Femur (tissue), 1 donor: ENCODE measurements at places on chromosomes 2 and 18.

DNA sequence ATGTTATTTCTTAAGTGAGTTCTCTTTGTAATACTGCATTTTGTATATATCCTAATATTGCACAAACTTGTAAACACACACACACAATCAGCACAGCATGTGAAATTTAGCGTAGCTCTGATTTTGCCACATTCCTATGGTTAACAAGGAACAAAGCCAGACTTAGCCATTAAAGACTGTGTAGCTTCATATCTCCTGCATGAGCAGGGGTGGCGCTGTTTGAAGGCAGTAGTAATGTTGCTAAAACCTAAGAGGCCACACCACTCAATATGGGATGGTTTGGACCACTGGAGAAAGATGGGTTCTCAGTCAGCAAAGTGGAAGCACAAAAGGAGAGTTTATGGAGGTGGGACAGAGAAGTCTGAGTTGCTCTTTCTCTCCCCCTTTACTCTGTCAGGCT, 61.1 kb upstream of the RND3 start:
- no peak for DNase-seq

DNA sequence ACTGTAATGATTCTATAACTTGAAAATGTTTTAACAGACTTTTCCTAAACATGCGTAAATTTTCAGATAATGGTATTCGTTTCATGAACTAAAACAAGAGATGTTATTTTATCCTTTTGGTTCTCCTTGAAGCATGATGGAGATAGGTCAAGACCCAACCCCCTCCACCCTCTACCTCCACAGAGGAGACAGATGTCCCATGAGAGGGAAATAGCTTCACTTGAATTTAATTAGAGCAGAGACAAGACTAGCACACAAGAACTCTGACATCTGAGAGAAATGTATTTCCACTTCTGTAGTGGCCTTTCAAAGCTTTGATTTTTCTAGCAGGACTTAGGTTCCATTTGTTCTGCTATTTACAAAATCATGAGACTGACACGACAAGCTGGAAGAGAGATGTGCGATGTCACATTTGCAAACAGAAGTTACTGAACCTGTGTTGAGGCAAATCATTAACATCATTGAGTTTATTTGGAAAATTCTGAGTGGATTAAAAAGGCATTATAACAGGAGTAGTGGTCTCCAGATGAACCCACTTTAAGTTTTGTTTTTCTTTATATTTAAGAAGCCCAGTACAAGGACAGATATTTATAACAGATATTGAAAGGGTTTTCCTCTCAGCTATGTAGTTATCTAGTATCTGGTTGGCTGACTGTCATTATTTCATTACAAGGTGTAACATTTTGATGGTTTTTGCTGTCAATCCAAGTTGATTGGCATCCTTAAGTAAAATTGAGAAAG, 276.2 kb downstream of the ASXL3 start:
- DNase-seq, result no peak

DNA sequence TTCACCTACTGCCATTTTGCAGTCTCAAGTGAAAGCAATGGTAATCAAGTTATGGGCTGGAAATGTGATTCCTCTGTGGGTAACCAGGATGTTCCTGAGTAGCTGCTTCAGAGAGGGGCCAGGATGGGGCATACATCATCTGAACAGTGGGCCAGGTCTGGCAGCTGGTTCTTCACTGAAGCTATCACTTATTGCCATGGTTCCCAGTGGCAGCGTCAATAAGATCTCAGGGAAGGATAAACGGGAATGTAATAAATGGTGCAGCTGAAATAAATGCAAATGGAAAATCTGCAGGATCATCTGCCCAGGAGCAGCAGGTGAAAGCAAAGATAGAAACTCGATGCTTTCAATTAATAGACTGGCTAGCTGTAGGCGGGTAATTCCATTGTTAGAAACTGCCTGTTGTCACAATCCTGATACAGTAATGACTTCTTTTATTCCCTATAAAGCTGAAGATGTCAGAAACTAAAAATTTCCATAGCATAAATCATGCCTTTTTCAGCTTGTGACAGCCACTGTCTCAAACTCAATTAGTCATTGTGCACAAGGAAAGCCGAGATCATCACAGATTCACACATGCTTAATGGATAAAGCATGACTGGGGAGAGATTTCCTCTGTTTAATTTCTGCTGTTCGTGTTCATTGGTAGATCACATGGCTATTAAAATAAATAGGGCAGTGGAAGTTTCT, 56.2 kb upstream of the CCDC85A start:
- DNase-seq, result no peak

DNA sequence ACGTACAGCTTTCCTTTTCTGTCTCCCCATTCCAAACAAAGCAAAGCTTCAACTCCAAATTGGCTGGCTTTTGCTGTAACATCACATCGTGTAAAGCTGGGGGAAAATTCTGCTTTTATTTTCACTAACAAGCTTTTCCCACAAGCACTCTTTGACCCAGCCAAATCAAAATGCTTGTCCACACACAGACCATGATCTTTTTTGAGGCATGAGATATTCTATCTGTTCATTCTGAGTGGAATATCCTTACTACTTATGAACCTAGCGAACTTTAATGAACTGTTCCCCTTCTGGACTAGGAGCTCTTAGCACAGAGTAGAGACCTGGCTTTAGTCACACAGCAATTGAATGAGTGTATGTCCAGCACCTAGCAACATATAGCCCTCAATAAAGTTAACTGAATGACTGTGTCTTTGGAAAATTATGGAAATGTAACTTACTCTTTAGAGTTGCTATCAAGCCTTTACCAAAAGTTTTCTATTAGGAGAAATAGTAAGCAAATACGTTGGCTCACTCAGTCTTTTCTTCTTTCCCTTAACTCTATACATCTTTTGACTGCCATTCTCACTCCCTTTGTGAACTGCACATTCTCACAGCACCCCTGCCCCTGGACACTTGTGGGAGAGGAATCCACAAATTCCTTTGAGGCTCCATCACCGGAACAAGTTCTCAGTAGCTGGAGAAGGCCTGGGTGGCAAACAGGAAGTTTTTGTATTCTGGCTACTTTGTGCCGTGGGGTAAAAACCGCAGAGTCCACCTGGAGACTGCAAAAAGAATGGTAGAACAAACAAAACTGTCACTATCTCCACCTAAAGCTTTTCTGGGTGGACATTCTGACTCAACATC, 1.3 kb upstream of the UBE2E3 start:
- DNase-seq, result peak; percentile 41

DNA sequence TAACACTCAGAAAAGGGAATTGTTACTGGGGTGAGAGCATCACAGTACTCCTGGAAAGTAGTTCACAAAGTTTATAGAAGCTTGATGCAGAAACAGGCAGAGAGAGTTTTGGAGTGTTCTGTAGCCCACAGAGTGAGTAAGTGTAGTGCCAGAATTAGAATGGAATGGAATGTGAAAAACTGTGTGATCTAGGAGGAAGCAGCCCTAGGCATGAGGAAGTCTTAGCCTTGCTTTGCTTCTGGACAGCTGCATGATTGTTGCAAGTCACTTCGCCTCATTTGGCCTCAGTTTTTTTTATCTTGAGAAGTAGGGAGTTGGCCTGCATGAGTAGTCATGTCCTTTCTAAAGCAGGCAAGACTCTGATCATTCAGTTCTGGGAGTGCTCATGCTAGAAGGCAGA, 10.9 kb downstream of the SERPINB12 start:
- DNase-seq, result peak; percentile 33

DNA sequence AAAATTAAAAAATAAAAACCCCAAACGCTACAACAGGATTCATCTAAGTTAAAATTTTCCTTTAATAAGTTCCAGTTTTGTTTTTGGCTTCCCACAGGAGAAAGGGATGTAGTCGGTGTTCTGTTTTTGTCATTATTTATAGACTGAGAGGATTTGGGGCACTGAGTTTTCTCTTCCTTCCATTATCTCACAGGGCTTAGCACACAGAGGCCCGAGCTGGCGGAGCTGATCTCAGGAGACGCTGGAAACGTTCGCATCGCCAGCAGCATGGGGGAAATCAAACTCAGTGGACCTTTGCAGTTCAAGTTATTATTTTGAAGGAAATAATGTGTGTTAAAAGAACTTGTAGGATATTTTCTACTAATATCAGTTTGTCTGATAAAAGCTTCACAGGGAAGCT, 669.7 kb upstream of the SALL3 start:
- no peak for DNase-seq

DNA sequence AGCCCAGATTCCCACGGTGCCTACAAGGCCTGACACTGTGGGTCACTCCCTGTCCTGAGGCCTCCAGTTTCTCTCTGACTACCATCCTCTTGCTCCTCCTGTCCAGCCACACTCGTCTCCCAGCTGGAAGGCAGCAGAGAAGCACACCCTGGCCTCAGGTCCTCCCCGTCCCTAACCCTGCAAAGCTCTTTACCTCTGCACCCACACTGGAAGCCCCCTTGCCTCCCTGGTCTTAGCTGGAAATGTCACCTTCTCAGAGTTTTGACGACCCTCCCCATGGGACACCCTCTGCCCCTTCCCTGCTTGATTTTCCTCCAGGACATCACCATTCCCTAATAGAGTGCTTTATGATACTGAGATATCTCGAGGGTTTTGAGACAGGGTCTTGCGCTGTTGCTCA, 10.6 kb downstream of the RNU2-63P start:
- DNase-seq, result no peak

DNA sequence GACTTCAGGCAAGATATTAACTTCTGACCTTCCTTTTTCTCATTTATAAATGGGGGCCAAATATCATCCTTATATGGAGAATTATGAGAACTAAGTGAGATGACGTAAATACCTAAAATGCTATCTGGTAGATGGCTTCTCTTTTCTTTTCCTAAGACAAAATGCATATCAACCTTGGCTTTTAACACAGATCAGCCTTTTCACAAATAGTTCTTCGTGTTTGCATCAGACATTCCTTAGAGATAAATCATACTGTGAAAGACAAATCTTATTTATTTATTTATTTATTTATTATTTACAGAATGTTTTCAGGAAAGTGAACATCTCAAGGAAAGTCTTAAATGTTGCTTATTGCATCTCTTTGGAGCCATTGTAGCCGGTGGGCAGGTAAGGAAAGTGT, 62.8 kb downstream of the NBEAL1 start:
- no peak for DNase-seq

GRCh38 chr18:59918320-59918755, 18.5 kb downstream of the PMAIP1 start:
- DNase-seq, result peak; percentile 85

DNA sequence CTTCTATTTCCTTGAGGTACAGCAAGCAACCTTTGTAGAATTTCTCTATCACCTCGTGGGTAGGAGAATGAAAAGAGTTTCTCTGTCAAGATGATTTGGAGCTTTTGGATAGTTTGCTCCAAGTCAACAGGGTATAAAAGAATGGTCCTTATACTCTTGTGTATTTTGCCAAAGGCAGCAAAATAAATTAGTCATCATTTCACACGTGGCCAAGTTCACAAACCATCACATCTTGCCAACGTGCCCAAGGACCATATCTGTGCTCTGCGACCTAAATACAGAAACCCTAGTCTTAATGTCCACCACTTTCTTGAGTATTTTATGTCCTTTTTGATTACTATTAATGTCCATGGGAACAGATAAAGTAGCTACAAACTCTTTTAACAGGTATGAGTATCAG, 262.9 kb downstream of the AFF3 start:
- DNase-seq, result no peak

- DNase-seq, result peak; percentile 80
Measured at GRCh38 chr2:202035089-202035940, 1.7 kb downstream of the FZD7 start.

DNA sequence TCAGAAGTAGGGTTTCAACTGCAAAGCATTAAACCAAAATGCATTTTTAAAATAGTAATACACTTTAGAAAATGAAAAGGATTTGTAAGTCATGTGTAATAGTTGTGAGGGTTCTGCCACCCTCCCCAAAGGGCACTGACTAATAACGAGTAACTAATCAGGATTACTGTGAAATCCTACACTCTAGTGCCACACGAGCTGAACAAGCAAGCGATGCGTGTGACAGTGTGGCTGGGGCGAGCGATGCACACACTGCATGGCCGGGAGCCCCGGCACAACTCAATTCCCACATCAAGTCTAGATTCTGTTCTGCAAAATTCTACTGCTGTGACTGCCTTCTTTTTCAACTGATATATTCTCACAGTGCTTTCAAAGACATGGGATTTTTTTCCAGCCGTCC, 156.4 kb downstream of the SEPTIN10 start:
- DNase-seq, result no peak

GRCh38 chr2:26396734-26397298, 4.9 kb upstream of the DRC1 start:
- DNase-seq, result no peak
